Cortex of kidney (tissue), 1 donor: ENCODE measurements at places on chromosomes 12 and 14.

DNA sequence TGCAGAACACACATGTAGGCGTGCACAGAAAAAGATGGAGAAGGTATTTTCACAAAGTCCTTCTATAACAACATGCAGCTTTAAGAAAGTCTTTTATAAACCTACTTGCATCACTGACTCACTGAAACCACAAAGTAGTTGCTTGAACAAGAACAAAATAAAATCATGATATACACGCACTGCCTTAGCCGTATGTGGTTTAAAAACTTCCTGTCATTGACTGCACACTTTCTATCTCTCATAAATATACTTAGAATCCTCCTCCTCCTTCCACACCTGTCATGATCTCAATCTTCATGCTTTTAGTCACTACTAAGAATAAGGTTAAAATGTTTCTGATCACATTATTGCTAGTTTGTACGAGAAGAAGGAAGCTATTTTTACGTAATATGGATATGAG lies 31.8 kb upstream of the RAD51AP1 start:
- DNase-seq: no peak

GRCh38 chr14:72925171-72925759 lies 999 bp upstream of the DCAF4 start:
- DNase-seq: no peak

- no peak for DNase-seq
Measured at GRCh38 chr12:102435827-102436436, 44.4 kb downstream of the IGF1 start.

DNA sequence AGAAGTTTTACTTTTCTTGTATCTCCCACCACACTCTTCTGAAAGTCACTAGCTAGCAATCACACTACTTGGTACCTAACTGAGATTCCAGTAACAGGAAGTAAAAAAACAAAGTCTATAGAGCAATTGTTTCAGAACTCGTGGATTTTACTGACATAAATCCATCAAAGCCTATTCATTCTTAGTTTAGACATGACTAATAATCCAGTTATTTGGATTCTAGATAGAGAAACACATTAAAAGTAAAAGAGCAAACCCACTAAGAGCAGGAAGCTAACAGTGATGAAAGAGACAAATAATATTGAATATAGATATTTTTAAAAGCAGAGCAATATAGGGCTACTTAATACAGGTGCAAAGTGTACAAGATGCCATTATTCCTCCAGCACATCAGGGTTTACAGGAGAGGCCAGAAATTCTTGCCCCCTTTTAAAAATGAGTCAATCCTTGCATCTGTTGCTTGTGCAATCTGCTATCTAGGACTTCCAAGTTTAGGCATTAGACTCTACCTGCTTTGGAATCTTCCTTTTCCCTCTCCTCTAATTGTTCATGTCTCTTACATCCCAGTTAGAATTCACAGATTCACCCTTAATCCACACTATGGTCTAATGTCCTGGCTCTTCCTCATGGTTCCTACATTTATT lies 6.0 kb downstream of the HEATR5A start:
- no peak for DNase-seq

GRCh38 chr14:100140452-100141078 lies 18.9 kb downstream of the DEGS2 start:
- DNase-seq: no peak

DNA sequence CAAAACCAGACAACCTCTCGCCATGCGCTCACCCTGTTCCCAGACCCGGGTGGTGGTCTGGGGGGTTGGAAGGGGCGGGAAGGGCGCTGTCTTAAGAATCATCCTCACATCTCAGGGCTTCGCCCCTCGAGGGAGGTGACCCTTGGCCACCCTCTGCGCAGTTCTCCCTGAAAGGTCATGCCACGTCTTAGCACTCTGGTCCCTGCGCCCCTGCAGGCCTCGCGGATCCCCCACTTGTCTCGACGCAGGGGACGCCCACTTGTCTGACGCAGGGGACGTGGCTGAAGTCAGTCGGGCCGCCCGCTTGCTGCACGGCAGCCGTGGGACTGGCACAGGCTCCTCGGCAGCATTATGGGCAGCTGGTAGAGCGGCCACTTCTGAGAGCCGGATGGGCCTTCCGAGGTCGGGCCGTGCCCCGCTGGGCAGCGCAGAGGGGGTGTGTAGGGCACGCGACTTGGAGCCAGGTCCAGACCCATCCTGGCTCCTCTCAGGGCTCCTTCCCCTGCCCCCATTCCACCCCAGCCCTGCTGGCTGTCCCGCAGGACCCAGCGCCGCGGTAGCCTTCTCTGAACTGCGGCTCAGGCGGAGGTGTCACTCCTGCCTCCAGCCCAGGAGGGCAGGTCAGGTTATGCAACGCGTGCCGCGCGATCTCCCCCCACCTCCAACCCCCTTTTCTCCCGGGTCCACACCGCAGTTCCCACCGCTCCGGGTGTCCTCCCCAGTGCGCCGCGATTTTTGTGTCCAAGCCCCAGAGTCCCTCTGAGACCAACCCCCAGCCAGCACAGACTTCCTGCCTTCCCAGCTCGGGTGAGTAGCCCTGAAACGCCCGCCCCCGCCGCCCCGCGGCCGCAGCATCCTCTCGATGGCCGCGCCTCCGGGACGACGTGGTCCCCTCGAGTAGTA lies 40.9 kb upstream of the CAPRIN2 start:
- DNase-seq: no peak
